ENCODE measurements at places on chromosomes 4 and X.
A peak's percentile ranks its signal among the peaks of the same experiment; 100 is the strongest.

GRCh38 chr4:126957556-126957955 is 675.2 kb upstream of the INTU start:
- no peak for DNase-seq

- no peak for DNase-seq
Observed at GRCh38 chrX:39194673-39195072, 393.4 kb downstream of the MID1IP1 start.

DNA sequence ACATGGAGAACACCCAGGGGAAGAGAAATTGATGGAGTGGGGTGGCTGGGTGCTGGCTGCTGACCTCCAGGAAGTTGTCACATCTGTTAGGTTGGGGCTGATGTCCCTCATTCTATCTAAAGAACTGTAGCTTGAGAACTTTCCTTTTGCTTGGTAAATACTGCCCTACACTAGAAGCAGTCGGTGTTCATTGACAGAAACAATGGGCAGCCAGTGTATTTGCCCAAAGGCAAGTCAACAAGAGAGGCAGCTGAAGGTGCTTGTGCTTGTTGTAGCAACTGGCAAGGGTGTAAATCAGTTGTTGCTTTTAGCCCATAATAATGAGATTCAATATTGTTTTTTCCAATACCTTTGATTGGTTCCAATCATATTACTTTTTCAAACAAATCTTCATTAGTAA is 956 bp downstream of the TMEM154 start:
- no peak for DNase-seq

DNA sequence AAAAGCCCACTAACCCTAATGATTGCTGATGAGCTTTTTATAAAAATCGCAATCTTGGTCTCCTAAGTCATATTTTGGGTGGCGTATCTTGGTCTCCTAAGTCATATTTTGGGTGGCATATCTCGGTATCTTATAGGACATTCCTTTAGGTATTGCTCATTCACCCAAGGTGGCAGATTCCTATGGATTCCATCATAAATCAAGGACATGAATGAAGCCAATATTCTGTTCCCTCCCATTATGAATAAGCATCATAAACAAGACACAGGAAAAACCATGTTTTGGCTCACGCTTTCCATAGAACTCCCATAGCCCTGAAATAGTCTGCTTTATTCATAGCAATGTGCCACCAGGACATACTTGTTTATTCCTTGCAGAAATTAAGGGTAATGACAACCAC is 95.0 kb upstream of the CD99 start:
- DNase-seq, result no peak

DNA sequence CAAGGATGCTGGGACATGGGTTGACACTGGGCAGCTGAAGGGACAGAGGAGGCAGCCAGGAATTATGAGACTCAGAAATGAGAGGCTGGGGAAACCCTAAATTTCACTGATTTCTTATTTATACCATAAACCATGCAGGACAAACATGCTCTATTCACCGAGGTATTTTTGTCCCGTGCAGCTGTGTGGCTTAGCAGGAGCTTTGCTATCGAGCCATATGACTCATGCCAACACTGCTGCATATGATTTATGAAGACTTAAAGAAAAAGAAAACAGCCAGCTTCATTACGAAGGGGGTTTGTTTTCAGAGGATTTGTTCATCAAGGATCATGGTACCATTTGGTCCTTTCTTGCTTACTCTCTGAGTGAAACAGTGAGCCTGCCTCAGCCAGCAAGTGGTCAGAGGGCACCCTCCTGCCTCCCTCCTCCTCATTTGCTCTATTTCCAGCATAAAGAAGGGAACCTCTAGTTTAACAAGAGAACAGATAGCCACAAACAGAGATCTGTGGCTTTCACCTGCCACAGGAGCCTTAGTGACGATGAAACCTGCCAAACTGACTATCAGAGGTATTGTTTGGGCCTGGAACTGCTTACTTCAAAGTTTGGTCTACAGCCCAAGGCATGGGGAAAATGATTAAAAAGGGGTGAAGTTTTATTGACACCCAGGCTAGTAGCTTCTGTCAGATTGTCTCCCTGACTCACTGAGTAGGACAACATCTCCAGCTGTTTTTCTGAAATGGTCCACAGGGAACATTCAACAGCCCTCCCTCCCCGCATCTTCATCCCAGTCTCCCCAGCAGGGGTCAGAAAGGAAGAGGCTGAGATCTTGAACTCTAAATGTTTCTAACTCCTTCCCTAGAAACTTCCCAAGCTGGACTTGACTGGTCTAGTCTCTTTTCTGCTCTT is 80.1 kb upstream of the MAML3 start:
- no peak for DNase-seq

DNA sequence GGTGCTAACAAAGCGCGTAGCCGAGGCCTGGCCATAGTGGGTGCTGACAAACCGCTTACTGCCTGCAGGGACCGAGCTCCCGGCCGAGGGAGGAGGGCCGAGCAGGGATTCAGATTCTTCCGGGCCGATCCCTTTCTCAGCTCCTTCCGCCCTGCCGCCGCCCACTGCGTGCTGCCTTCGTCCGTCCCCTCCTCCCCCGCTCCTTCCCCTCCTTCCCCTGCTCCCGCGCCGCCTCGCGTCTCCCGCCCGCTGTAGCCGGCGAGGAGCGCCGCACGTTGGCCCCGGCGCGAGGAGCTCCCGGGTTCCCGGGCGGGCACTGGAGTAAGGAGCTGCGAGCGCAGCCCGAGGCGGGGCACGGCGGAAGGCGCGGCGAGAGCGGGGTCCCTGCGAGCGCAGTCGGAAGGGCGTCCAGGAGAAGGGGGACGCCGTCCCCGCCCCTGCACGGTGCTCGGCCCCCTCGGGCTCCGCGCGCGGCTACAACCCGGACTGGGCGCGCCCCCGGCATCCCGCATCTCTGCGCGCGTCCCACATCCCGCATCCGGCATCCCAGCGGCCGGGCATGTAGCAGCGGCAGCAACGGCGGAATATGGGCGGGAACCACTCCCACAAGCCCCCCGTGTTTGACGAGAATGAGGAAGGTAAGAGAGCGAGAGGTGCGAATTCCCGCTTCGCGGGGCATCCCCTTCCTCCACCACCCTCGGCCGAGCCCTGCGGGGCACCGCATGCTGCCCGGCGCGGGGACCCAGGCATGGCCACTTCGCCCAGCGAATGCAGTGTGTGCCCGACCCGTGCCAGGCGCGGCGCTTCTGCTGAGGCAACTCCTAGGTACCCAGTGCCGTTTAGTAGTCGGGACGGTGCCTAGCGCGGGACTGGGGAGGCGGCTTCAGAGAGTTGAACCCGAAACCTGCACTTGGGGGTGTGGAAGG is at the start of gene STK32B:
Gene STK32B, plus strand, starts transcription at position 203 of the 926 bp plus-strand sequence.
- no peak for DNase-seq

- no peak for DNase-seq
Observed at GRCh38 chr4:78534286-78534955, 17.1 kb upstream of the ANXA3 start.

- DNase-seq, result no peak
Observed at GRCh38 chr4:94700298-94700697, 57.5 kb upstream of the BMPR1B start.

- DNase-seq, result no peak
Observed at GRCh38 chr4:154877110-154877760, 96.2 kb downstream of the RBM46 start.

GRCh38 chrX:17591741-17592110 is 145.6 kb upstream of the SCML1 start:
- no peak for DNase-seq

- no peak for DNase-seq
Observed at GRCh38 chrX:122220644-122221373, 963.3 kb upstream of the GRIA3 start.

- no peak for DNase-seq
Observed at GRCh38 chr4:72442715-72443114, 126.3 kb downstream of the ADAMTS3 start.

GRCh38 chr4:7503559-7504249 is 69.0 kb upstream of the PSAPL1 start:
- DNase-seq, result no peak

- DNase-seq, result no peak
Observed at GRCh38 chr4:30879855-30880598, 159.9 kb downstream of the PCDH7 start.

DNA sequence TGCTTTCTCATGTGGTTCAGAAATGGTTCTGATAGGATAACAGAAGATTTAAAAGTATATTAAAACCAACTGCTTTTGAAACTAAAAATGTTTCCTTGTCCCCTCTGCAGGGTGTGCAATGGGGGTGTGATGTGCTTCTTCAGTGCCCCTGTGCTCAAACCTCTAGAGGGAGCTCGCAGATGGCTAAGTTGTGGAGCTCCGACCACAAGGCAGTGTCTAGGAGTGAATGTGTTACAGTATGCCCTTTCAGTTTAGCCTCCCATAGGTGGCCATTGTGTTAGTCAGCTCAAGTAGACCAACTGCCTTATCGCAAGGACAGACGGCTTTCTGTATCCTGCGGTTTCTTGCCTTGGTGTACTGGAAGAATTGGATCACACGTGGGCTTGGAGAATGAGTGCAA is 130.5 kb downstream of the TENT5D start:
- DNase-seq, result no peak

- peak; percentile 10 for DNase-seq
Observed at GRCh38 chrX:37685381-37686359, at the start of gene XK. TSS of gene XK (plus strand) at chrX:37685791. CDS start at chrX:37685962, 171 bp downstream.

GRCh38 chr4:85672116-85672515 is 197.2 kb downstream of the ARHGAP24 start:
- no peak for DNase-seq

DNA sequence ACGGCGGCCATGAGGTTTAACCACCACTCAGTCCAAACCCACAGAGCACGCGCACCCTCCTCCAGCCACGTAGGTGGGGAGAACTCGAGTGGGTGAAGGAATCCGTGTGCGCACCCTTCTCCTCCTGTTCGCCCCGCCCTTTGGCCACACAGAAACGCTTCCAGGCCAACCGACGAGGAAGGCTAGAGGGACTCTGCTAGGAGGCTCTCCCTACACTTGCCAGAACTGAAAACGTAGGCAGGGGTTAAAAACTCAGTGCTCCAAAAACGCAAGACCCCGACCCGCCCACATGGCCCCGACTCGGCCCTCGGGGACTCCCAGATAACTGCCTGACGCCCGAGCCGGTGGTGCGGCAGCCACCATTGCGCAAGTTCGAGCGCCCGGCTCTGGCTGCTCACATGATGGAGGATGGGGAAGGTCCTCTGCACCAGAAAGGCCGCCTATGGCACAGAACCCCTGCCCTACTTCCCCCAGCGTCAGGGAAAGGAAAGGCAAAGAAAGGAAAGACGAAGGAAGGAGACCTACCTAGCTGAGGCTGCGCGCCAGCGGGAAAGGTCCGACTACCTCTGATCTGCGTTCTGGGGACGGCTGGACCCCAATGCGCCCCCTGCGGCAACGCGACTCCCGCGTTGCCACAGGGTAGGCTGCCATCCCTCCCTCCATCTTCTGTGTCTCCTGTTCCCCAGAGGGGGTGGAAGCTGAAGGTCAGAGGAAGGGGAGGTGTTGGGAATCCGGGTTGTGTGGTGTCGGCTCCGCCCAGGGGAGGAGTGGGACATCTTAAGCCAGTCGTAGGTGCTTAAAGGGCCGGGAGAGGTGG is 201.9 kb upstream of the AGTR2 start:
- DNase-seq, result no peak

GRCh38 chr4:129008096-129008495 is 85.2 kb downstream of the SCLT1 start:
- no peak for DNase-seq

DNA sequence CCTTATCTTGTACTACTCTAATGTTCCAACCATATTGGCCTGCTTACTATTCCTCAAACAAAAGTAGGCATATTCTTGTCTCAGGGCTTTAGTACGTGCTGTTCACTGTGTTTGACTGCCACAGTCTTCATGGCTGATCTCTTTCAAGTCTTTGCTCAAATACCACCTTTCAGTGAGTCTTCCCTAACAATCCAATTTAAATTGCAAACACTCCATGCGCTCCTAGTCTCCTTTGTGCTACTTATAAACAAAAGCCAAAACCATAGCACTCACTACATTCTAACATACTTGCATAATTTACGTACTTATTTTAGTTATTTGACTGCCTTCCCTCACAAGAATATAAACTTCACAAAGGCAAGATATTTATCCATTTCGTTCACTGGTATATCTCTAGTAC is 1.7 kb upstream of the ART3 start:
- DNase-seq, result no peak

- DNase-seq, result no peak
Observed at GRCh38 chrX:68719904-68720614, 72.6 kb downstream of the STARD8 start.

GRCh38 chrX:129830494-129830893 is 13.2 kb downstream of the ZDHHC9 start:
- DNase-seq, result no peak

DNA sequence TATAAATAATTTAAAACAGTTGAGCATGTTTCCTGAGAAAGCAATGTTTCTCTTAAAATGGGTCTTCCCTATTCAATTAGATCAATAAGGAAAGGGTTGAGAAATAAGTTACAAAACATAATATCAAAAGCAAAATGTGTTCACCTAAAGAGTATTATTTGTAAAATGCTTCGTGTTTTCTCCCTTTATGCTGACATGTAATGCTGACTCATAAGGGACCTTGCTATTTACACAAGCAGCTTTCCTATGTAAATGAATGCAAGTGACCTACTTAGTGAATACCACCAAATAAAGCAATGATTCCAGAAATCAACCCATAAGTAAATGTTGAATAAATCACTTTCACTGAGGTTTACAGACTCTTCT is 91.5 kb downstream of the ELOVL6 start:
- no peak for DNase-seq

- DNase-seq, result peak; percentile 16
Observed at GRCh38 chr4:153345012-153345981, 809 bp downstream of the MND1 start.

- no peak for DNase-seq
Observed at GRCh38 chr4:82851885-82852750, 38.8 kb downstream of the SEC31A start.

Data from T-helper 17 cell (primary cell).